ENCODE measurements at places on chromosomes 3 and 15.

DNA sequence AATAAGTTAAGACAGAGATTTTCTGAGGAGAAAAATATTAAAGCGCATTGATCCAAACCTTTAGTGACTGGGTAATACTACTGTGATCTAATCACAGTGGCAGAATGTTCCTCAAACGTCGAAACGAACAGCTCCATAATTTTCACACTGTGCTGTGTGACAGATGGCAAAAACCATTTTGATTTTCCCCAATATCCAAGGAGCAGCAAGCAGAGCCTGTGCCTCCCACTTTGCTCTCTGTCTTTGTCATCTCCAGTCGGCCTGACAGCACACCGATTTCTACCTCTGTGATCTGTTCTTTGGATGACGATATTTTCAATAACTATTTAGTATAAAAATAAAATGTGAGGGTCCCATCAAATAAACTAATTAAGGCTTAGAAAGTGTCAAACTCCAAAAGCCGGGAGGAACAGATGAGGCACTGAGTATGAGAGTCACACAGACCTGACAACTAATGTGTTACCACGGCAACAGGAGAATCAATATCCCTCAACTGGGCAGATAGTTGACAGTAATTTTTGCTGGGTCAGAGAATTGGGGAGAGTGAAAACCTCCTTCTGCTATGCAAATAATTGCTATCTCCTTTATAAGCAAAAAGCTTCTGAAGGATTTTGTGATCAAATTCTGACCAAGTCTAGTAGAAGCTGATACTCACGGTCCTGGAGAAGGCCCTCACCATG is 489.1 kb upstream of the CFAP20DC start:
- DNase-seq: no peak

DNA sequence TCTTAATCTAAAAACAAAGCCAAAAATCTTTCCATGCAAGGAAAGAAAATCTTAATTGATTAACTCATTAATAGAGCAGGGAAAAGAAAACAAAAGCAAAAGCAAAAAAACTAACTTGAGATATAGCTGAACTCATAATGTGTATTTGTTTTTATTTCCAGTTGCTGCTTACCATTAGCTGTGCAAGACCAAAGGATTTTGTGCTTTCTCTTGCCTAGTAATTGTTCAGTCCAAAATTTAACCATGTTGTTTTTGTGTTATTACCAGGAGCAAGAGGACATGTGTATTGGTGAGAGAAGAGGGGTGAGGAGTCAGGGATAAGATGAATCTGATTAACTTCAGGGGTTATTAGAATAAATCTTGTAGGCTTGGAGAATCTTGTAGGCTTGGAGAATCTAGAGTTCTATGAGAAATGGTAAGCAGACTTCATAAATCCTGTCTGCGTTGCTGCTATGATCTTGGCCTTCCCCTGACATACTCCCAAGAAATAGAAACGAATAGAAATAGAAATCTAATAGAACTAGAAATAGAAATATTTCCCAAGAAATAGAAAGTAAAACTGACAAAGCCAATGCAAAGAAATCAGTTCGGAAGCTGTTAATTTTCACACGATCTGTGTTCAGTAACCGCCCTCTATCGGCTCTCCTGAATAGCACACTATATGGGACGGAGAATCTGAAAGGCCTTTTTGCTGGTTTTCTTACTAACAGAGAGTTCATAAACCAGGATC is 72.6 kb upstream of the TNFSF10 start:
- no peak for DNase-seq

DNA sequence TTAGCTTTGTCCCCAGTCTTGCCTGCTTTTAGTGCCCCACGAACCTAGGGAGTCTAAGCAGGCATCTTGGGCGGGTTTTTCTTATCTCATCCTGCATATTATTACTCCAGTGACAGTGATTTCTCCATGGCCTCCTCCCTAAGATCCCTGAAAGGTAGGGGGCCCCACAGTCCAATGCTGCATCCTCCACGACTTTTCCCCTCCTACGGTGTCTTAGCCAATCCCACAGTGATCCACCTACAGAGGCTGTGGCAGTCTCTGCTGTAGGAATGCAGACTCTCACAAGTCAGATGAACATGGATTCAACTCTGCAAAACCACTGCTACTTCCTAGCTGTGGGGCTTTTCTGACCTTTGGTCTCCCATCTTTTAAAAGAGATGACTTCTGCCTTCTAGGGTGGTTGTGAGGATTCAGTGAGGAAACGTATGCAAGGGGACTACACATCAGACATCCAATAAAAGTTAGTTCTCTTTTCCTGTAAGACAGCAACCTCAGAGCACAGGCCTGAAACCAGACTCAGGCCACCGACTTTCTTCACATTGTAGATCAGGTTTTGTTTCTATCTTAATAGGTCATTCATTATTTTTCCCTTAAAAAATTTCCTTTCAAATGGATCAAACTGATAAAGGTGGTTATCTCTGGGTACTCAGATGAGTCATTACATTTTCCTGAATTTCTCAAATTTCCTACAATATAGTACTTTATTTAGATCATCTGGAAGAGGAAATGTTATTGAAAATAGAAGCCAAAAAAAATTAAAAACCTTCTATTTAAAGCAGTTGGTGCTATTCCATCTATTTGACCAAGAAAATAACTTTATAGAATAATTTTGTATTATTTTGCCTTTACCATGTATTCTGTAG is 23.2 kb downstream of the ILDR1 start:
- no peak for DNase-seq

- DNase-seq: no peak
These were observed 427 bp downstream of the MBD4 start for GRCh38 chr3:129439226-129439816.

- DNase-seq: no peak
These were observed 71.7 kb upstream of the ARL6 start for GRCh38 chr3:97692831-97693230.

DNA sequence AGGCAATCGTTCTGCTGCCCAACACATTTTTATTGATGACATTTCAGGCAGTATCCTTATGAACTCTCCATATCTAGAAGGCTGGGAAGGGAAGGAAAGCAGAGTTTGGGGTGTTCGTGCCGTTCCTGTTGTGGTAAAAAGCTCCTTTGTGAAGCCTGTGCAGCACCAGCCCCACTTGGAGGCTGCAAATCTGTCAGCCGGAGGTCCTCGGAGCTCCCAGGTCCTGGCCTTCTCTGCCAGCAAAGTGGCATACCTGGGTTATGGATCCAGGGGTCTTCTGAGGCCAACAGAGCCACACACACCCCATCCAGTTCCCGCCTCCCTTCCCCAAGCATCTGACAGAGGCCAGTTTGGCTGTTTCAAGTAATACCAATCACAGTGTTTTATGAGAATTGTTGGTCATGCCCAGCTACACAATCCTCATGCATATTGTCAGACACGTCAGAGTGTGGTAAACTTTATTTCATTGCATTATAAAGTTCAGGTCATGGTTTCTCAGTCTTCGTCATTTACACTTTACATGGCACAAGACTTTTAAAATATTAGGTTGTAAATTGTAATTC is 15.9 kb upstream of the USP3 start:
- no peak for DNase-seq

DNA sequence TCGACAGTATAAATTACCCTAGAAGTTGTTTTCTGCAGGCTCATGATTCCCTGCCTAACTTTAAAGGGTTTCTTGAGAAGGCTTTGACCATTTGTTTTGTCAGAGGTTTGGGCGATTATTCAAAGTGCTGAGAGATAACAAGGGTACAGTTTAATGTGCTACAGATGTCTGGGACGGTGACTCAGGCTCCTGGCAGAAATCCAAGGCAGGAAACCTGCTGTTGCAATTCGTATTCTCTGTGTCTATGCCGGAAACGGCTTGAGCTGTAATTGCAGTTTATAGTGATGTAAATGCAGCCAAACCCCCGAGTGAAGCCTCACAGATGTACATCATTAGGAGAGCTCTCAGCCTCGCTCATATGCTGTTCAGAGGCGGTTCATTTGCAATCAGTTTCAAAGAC is 65.6 kb downstream of the SYNPR start:
- DNase-seq: peak; percentile 75

DNA sequence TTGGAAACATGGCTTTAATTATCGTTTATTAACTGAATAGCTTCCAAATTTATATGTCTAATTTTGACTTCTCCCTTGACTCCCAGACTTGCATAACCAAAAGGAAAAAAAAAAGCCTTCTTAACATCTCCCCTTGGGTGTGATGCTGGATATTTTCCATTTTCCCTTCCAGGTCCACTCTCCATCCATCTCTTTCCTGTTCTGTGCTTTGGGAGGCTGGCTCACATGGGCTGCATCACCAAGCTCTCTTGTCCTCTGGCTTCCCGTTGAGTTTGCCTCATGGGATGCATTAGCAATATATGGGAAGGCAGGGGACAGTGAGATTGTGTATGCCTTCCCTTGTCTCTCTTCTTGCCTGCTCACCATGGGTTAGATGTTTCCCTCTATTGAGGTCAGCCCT is 77.8 kb upstream of the FAM98B start:
- no peak for DNase-seq

- DNase-seq: no peak
These were observed 15.7 kb upstream of the MEF2A start for GRCh38 chr15:99550077-99550476.

GRCh38 chr3:119683421-119683820 is 6.2 kb upstream of the COX17 start:
- no peak for DNase-seq

GRCh38 chr15:35886765-35887164 is 340.8 kb upstream of the DPH6 start:
- DNase-seq: no peak

GRCh38 chr15:25441111-25441510 is 2.3 kb upstream of the UBE3A start:
- no peak for DNase-seq

- DNase-seq: no peak
These were observed 69.7 kb downstream of the SCN5A start for GRCh38 chr3:38579551-38580449.

GRCh38 chr3:171850960-171851659 is 8.0 kb downstream of the TMEM212 start:
- no peak for DNase-seq

GRCh38 chr3:119653876-119654275 is 6.5 kb downstream of the POPDC2 start:
- no peak for DNase-seq

DNA sequence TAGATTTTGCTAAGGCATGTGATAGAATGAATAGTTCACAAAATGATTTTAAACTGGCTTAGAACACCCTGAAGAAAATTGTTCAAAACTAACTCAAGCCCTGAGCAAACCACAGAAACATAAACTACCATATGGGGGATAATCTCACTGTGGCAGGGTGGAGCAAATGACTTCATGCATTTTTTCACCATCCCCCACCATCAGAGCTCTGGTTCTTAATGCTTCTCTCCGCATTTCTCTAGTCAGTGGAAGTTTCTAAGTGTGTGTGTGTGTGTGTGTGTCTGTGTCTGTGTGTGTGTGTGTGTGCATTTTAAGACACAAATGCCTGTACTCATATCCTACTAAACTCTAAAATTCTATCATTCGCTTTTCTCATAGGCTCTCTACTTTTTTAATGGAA is 107.1 kb upstream of the PHLDB2 start:
- DNase-seq: no peak

DNA sequence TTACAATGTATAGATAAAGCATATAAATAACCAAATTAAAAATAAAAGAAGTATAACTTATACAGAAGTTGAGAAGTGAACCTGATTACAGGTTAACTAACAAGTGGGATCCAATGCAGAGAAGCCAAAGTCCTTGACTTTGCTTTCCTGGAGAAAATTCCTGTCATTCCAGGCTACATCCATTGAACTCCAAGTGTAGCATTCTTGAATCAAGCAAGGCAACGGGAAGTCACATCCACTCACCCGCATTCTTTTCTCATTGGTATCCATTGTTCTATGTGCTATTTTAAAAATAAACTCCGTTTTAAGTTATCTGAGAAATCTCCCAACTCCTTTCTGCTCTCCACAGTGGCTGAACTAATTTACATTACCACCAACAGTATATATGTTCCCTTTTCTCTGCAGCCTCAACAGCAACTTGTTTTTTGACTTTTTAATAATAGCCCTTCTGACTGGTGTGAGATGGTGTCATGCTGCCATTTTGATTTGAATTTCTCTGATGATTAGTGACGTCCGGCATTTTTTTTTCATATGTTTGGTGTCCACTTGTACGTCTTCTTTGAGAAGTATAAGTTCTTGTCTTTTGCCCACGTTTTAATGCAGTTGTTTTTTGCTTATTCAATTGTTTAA is 534.3 kb downstream of the ROBO1 start:
- no peak for DNase-seq

- DNase-seq: no peak
These were observed 162.3 kb downstream of the GABRG3 start for GRCh38 chr15:27133249-27133648.

DNA sequence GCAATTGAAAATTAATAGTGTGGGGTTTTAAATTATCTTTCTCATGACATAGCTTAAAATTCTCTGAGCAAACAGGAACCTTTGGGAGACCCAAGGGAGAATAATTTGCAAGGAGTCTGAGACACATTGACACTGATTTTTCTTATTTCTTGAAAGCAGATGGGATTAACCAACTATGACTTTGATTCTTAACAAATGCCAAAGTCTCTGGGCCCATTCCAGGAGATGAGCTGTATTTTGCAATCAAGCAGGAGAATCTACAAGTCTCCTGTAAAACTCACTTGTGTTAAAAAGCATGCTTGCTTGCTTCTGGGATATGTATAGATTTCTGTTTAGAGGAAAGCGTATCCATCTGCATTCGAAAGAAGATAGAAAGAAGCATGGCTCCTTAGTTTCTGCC is 71.3 kb upstream of the STT3B start:
- no peak for DNase-seq

DNA sequence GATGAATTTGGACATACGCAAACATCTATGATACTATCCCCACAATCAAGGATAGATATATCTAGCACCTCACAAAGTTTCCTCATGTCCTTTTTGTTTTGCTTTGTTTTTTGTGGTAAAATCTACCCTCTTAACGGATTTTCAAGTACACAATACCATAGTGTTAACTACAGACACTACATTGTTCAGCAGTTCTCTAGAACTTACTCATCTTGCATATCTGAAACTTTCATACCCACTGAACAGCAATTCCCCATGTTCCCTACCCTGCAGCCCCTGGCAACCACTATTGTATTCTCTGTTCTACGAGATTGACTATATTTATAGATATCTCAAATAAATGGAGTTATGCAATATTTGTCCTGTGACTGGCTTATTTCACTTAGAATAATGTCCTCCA is 58.1 kb upstream of the TJP1 start:
- DNase-seq: no peak

DNA sequence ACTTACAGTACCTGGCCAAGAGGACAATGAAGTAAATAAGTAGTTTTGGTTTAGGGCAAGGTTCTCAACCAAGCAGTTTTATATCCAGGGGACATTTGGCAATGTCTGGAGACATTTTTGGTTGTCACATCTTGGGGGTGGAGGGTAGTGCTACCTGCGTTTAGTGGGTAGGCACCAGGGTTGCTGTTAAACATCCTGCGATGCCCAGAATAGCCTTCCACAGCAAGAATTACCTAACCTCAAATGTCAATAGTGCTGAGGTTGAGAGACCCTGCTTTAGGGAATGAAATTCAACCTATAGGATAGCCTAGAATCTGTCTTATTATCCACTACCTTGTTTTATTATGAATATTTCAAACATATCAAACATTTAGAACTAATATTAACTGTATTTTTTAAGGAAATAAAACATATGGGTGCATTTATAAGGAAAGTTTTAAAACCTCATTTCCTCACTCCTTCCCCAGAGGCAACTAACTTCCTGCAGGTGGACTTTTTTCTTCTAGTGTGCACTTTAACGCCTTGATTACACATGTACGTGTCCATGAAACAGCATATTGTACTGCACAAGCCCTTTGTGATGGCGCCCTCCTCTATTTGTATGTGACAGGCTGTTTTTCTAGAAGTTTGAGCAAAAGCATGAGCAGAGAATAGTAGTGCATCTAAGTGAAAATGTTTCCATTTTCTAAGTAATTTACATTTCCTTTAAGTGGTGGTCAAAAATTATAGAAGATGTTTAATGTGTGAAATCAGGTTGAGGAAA is 57.1 kb downstream of the TRAK1 start:
- DNase-seq: no peak
